ENCODE measurements at places on chromosomes 16 and 17.
A peak's percentile ranks its signal among the peaks of the same experiment; 100 is the strongest.

DNA sequence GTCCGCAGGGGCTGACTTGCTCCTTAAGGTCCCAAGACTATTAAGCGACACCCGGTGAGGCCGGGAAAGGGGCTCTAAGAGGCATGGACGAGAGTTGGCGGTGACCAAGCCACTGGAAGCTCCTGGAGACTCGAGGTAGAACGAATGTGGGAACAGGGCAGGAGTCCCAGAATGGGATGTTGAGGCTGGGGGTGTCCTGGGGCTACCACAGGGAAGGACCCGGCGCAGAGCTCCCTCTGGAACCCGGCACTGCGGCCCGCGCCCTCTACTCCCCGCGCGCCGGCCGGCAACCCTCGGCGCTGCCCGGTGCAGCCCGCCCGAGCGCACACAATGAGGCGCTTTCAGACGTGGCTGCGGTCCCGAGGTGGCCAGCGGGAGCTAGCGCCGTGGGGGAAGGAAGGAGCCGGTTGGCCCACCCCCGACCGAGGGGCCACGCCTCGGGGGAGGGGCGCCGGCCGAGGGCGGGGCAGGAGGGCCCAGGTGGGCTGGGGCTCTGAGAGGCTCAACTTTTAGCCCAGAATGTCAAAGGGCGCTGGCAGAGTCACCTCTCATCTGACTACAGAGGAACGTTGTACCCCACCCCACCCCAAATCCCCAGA lies at the start of gene CHST6:
CHST6 (minus strand) TSS at position 366 of the 599 bp plus-strand sequence. CDS start 15,613 bp downstream, outside the sequence.
- DNase-seq, result no peak

DNA sequence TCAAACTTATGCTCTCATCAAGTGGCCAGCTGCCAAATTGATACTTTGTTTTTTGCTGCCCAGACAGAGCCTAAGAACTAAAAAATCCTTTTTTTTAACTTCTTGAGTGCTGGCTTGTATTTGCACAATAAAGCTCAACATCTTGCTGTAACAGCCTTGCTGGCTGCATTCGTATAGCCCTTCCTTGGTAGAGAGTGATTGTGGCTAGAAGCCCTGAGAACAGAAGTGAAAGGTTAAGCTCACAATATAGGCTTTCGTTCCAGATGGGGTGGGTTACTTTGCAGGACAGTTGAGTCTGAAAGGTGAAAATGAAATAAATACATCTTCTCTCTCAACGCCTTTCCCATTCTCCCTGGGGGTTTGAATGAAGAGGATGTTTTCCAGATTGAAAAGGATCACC lies 278.8 kb downstream of the HS3ST3B1 start:
- no peak for DNase-seq

DNA sequence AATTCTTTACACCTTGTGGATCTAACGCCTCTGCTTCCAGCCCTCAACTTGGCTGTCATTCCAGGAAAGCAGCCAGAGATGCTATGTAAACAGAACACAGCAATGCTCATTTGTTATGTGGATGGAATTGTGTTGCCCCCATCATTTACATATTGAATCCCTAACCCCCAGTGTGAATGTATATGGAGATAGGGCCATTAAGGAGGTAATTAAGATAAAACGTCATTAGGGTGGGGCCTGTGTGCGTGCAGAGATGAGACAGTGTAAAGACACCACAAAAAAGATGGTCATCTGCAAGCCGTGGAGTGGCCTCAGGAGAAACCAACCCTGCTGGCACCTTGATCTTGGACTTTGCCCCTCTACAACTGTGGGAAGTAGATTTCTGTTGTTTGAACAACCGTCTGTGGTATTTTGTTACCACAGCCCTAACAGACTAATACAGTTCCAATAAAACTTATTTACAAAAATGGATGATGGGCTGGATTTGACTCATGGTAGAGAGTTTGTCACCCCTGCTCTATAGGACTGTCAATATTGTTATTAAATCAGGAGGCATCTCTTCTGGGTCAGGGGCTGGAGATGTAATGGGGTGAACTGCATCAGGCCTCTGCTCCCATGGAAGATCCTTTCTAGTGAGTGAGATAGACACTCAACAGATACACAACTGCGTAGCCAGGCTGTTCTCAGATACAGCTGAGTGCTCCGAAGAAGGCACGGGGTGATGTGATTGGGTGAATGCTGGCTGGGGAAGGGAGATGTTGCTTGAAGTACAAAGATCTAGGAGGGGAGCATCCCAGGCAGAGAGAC lies 339.0 kb downstream of the SNX29 start:
- DNase-seq, result no peak

DNA sequence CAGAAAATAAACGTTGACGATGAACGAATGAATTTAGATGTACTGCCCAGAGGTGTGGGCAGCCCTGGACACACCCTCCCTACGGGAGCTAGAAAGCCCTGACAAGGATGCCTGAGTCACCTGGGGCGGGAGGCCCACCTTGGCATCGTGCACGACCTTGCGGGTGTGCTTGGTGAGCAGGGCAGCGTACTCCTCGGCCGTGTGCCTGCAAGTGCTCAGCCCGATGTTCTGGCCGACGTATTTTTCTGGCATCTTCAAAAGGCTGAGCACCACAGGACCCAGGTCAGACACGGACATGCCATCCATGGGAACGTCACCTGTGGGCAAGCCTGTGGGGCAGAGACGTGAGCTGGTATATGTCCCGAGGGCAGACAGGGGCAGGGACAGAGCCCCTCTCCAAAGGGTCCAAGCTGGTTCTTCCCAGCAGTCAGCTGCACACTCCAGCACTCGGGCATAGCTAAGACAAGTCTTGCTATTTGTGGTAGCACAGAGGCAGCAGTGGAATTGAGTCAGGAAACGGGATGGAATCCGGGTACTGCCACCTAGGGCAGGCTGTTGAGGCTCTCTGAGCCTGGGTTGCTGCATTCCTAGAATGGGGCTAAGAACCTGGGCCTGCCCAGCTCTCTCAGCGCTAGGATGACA lies 10.8 kb downstream of the NMRAL1 start:
- no peak for DNase-seq

DNA sequence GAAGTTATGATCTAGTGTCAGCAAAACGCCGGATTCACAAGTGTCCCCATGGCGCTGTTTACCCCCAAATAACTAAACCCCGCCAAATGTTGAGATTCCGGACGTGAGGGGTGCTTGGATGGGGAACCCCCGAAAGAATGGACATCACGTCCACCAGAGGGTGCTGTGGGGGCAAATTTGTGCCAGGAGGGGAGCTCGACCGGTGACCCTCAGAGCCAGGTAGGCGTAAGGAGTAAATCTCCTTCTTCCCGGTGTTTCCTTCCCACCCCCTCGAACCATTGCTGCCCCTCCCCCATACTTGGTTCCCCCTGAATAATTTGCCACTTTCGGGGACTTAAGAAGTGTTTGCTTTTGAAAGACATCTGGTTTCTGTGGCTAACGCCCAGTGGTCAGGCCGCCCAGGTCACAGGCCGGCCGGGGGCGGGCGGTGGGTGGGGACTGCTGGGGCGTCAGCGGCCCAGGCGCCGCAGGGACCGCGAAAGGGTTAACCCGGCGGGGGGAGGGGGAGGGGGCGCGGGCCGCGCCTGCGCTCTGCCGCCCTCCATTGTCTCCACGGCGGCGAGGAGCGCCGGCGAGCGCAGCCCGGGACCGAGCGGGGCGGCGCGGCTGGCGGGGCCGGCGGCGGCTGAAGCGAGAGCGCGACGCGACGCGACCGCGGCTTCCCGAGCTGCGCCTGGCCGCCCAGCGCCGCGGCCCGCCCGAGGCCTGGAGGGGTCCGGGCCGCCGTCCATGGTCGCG lies at the start of gene ZNRF1:
ZNRF1 (plus strand) TSS at position 544 of the 738 bp plus-strand sequence. CDS start 648 bp downstream, outside the sequence.
- peak; percentile 90 for DNase-seq

DNA sequence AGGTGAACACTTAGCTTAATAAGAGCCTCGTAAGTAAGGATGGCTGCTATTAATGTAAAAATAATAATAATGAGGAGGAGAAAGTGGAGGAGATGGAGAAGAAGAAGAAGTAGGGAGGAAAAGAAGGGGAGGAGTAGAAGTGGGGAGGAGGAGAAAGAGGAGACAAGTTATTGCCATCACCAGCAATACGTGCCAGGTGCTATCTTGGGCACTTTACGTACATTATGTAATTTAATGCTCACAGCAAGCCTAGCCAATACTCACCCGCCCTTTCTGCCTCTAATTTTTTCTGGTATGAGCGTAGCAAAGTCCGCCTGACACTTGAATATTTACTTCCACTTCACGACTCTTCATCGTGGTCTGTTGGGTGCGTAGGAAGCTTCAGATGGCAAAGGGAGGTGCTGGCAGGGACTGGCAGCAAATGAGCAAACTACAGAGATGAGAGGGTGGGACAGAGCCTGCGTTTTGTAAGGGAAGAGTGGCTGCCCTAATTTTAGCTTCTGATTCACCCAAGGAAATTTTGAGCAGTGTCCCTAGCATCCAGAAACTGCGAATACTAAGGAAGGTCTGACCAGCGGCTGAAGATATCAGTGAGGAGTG lies 42.1 kb upstream of the CDH13 start:
- DNase-seq, result no peak
